ENCODE measurements at places on chromosomes 7 and 10.
A peak's percentile ranks its signal among the peaks of the same experiment; 100 is the strongest.

GRCh38 chr10:110706690-110707098, 62.6 kb downstream of the RBM20 start:
- DNase-seq: no peak

GRCh38 chr10:62582804-62583208, 208.6 kb downstream of the ZNF365 start:
- DNase-seq: no peak

DNA sequence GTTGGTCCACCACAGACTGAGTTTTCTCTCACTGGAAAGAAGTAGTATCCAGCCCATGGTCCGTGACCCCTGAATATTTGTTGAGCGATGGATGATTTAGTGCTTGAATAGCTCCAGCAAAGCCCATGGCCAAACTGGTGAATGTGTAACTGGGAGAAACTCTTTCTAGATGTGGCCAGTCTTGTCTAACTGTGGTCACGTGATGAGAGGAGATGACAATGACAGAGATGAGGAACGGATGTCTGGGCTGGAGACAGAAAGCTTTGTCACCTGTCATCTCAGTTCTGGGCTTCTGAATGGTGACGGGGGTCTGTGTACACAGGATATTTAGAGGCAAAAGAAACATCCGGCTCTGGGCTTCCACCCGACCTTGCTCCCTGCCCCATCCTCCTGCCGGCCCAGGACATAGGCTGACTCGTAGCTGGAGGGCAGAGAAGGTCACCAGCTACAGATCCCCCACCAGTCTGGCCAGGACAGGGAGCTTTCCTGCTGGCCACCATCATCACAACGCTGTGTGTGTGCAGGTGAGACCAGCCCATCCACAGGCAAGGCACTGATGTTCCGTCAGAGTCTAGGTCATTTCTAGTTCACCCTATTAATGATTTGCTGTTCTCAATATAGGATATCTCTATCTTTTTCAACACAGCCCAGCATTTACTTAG, 152.5 kb upstream of the TNS3 start:
- no peak for DNase-seq

DNA sequence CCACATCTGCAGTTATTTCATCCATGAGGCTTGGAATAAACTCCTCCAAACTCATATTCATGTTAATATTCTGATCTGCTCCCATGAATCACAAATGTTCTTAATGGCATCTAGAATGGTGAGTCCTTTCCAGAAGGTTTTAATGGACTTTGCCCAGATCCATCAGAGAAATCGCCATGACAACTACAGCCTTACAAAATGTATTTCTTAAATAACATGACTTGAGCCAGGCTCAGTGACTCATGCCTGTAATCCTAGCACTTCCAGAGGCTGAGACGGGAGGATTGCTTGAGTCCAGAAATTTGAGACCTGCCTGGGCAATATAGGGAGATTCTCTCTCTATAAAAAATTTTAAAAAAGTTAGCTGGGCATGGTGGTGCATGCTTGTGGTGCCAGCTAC, 102.1 kb upstream of the TMEM168 start:
- DNase-seq: no peak

DNA sequence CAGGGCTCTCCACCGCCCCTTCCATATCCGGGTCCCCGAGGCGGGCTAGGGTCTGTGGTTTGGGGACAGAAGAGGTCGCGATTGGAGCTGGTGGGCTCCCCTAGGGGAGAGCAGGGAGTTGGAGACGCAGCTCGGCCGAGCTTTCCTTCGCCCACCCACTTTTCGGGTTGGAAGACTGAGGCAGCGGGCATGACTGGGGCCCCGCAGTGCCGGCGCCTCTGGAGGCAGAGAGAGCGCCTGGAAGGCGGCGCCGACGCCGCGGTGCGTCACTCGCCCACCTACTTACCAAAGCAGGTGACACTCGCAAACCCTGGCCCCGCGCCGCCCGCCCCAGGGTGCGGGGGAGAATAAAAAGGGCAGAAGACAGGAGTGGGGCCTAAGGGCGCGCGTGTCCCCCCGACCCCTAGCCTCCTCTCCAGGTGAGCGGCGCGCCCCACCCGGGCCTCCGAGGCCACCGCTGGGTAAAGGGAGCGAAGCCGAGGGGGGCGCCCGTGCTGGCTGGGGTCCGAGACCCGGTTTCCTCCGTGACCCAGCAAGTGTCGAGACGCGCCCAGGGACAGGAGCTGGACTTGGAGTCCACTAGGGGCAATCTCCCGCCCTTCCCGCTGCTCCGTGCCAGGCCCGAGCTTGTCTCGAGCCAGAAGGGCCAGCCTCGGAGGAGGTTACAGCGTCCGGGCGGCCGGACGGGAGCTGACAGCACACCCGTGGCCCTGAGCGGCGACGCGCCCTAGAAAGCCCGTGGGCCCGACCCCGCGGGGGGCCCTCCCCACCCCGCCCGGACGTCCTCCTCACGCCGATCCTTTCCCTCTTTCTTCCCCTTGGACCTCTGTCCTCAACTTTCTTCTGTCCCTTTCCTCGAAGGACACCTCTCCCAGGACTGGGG, 34.4 kb upstream of the GRID1 start:
- DNase-seq: peak; percentile 50

DNA sequence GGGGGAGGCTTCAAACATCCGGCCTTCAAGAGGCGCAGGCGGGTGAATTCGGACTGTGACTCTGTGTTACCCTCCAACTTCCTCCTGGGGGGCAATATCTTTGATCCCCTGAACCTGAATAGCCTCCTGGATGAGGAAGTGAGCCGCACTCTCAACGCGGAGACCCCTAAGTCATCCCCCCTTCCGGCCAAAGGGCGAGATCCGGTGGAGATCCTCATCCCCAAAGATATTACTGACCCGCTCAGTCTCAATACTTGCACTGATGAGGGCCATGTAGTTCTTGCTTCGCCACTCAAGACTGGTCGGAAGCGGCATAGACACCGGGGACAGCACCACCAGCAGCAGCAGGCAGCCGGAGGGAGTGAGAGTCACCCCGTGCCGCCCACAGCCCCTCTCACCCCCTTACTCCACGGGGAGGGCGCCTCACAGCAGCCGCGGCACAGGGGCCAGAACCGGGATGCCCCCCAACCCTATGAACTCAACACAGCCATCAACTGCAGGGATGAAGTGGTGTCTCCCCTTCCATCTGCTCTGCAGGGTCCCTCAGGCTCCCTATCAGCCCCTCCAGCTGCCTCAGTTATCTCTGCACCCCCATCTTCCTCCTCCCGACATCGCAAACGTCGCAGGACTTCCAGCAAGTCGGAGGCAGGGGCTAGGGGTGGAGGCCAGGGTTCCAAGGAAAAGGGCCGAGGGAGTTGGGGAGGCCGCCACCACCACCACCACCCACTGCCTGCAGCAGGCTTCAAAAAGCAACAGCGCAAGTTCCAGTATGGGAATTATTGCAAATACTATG, 1.1 kb downstream of the MEPCE start:
- peak; percentile 26 for DNase-seq

DNA sequence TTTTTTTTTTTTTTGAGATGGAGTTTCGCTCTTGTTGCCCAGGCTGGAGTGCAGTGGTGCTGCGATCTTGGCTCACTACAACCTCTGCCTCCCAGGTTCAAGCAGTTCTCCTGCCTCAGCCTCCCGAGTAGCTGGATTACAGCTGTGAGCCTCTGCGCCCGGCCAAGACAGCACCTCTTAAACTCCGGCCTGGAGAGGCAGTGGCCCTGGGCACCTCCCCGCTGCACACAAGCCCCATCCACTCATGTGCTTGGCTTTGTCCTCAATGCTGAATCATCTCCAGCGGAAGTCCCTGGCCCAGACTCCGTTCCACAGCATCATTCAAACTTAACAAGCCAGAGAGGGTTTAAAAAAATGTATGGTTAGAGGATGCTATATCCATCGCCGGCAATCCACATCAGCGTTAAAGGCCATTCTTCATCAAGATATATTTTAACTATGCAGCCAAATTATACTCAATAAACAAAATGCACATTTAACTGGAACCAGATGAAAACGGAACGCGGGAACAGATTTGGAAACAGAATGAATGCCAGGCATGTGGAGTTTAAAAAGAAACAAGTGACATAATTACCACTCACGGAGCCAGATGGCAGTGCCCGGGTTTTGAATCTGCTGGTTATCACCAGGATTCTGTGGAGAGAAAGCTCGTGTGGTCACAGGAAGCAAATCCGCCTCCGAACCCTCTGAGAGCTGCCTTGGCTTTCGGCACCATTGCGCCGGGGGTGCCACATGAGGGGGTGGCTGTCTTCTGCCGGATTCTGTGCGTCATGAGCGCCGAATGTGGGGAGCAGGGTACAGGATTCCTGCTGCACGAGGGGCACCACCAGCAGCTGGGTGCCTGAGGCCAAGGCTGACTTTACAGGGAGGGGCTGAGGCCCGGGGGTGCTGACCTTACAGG, 45.6 kb upstream of the CFAP46 start:
- DNase-seq: no peak

GRCh38 chr10:99329554-99330346, 594 bp downstream of the CNNM1 start:
- DNase-seq: peak; percentile 42

DNA sequence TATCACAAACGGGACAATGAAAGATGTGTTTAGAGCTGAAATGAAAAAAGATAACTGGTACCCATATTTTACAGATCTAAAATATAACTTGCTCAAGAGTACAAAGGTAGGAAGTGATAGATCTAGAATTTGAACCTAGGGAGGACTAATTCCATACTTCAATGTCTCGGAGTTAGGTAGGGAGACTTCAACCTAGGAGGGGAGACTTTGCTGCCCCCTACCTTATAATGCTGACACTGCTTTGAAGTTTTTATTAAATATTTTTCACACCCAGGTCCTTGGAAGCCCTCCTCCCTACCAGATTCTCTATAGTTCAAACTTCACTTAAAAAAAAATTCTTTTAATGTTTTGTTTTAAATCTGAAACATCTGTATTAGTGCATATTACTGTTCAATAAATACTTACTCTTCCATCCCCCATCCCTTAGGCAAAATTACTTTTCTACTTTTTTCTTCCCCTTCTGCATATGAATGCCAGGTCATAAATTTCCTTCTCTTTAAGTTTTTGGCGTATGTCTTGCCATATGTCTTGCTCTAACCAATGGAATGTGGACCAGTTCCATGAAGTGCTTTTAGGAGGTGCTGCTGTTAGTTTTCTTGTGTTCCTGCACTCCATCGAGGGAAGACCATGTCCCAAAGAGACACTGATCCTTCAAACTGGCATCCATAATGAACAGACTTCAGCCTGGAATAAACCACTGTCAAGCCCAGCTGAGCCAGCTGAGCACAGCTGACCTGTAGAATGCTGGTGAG, 57.8 kb downstream of the MICU1 start:
- no peak for DNase-seq

- DNase-seq: no peak
These were observed 121.7 kb downstream of the C7orf25 start for GRCh38 chr7:42790196-42790595.

DNA sequence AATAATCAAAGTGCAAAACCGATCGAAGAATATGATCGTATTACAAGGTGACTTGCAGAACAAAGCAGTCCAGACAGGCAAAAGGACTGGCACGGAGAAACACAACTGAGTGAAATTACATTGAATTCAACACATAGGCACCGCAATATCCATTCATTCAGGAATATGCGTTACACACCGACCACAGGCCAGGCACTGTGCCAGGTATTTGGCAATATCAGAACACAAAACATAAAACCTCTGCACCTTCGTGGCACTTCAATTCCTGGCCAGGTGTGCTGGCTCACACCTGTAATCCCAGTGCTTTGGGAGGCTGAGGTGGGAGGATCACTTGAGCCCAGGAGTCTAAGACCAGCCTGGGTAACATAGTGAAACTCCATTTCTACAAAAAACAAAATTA, 187.9 kb downstream of the DIP2C start:
- no peak for DNase-seq

GRCh38 chr10:96283756-96284155, 12.4 kb upstream of the BLNK start:
- no peak for DNase-seq

DNA sequence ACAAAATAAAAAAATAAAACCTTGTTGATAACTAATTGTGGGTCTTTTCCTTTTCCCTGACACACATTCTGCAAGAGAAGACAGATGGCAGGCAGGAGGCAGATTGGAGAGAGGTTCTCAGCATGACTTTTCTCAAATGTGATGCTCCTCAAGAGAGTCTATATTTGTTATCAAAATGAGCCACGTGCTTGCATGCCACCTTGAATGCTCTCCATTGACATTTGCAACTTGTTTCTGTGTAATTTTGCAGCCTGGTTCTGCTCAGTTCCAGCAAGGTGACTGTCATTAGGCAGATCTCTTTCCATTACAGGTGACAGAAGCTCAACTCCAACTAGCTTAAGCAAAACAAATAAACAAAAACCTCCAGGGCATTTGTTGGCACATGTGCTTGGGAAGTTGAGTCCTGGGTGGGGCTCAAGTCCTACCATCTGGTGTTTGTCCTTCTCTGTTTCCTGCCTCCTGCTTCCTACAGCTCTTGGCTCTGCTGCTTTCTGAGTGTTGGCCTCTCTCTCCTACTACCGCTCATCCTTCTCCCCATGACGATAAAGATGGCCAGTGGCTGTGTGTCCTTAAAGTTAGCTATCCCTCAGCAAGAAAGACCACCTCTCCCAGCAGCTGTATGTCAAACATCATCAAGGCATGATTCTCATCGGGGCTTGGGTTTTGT, 56.7 kb downstream of the GRK5 start:
- DNase-seq: no peak

DNA sequence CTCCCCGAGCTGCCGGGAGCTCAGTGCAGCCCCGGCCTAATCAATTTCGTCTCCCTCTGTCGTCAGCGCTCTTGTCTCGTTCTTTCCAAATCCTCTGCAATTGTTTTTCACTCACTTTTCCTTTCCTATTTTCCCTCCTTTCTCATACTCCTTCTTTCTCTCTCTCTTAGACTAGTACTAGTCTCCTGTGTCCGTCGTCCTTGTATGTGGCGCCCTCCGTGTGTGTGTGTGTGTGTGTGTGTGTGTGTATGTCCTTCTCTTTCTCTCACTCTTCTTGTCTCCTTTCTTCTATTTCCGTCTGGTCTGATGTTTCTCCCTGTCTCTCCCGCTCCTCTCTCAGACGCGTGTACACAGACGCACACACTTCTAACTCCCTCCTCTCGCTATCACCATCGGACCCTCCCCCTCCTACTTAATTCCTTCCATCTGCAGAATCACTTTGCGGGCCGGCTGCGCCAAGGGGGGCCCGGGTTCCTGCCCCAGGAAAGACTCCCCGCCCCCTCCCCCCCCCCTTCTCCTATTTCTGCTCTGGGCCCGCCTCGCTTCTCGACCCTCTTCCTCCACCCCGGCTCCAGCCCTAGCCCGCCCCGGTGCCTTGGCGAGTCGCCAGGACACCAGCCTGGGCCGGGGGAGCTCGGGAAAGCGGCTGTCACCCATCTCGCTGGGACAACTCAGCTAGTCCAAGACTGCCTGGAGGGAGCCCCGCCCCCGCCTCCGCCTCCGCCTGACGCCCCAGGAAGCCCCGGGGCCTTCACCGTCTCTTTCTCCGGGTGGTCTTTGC, 743 bp upstream of the ZCCHC24 start:
- peak; percentile 63 for DNase-seq
